Esophagus muscularis mucosa (tissue), 4 donors: ENCODE measurements at places on chromosomes 1 and 21. TPM values are rescaled to one million over a fixed set of nuclear protein-coding genes. Genes with fewer than 3 reads are reported as not detected.

- no peak for DNase-seq
Measured at GRCh38 chr1:161956097-161956496, 67.6 kb downstream of the OLFML2B start.

- DNase-seq, result no peak
Measured at GRCh38 chr1:158163000-158163947, 17.4 kb upstream of the CD1D start.

- DNase-seq, result no peak
Measured at GRCh38 chr1:23416964-23417363, 7.6 kb downstream of the TCEA3 start.

GRCh38 chr1:231013391-231014015, 26.6 kb downstream of the FAM89A start:
- no peak for DNase-seq

- DNase-seq, result no peak
Measured at GRCh38 chr1:7560601-7561181, 210.4 kb upstream of the VAMP3 start.

- DNase-seq, result no peak
Measured at GRCh38 chr1:151774256-151774922, 11.1 kb upstream of the MRPL9 start.

DNA sequence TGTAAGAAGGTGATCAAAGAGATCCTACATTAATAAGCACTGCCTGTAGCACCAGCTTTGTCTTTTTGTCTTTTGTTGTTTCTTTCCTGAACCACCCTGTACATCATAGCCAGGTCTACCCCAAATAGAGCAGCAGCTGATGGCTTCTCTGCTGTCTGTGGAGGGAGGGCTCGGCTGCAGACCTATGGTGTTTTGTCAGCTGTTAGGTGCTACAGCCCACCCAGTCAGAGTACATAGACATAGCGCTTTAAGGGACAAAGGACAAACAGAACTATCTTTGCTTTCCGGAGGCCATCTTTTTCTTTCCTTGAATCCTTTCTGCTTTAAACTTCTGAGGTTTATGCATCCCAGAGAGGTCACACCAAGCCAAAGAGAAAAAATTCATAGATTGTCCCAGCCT, 258.1 kb downstream of the ZNF648 start:
- DNase-seq, result peak; percentile 42

GRCh38 chr1:165668184-165668583, 30.2 kb downstream of the ALDH9A1 start:
- DNase-seq, result no peak

DNA sequence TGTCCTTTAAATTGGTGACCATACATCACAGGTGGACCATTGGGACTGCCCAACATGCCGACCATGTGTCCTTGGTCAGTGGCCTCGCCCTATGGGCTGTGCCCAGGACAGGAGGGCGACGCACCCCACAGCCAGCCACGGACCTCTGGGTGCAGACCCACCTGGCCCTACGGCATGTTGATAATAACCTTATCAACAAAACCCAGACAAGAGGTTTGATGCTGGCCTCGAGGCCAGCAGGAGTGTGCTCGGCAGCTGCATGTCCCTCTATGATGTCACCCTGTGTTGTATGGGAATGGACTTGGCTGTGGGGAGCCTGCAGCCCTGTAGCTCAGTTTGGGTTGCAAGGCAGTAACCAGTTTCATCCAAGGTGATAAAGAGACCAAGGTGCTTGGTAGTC, 32.1 kb downstream of the SLC37A1 start:
- DNase-seq, result no peak

DNA sequence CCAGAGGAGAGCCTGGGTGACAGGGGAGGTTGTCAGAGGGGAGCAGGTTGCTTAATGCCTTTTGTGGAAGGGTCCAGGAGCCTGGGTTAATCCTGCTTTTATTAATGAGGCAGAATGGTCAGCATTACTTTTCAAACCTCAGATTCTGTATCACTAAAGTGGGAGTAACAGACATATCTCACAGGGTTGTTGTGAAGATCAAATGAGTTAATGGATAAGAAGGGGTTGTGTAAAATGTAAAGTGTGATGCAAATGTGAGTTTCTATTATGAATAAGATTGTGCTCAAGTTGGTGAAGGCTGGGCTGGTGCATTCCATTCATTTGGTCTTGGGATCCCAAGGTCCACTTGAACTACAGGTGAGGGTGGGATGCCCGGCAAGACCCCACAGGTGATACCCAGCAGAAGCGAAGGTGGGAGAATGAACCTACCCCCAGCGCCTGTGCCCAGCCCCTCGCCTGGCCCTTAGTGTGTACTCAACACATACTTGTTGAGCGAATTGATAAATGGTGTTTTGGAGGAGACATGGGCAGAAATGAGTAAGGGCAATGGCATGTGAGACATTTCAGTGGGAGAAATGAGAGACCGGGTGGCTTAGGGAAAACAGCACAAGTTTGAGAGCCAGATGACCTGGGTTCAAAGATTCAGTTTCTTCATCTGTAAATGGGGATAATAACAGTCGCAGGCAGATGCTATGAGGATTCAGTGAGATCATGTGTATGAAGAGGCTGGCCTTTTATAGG, 6.2 kb downstream of the SLC26A9 start:
- no peak for DNase-seq

DNA sequence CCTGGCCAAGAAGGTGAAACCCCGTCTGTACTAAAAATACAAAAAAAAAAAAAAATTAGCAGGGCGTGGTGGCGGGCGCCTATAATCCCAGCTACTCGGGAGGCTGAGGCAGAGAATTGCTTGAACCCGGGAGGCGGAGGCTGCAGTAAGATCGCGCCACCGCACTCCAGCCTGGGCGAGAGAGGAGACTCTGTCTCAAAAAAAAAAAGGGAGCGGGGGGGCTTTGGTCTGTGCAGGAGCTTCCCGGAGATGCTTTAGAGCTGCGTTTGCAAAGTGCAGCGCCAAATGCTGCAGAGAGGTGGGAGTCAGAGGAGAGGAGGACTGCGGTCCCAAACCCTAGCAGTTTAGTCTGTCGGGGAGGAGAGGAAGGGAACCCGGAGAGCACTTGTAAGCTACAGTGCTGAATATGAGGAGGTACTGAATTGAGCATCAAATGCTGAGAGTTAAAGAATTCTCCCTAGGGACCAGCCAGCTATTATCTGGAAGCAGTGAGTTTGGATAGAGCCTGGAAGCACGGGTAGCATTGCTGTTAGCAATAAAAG, 569 bp downstream of the FALEC start:
- DNase-seq, result no peak

DNA sequence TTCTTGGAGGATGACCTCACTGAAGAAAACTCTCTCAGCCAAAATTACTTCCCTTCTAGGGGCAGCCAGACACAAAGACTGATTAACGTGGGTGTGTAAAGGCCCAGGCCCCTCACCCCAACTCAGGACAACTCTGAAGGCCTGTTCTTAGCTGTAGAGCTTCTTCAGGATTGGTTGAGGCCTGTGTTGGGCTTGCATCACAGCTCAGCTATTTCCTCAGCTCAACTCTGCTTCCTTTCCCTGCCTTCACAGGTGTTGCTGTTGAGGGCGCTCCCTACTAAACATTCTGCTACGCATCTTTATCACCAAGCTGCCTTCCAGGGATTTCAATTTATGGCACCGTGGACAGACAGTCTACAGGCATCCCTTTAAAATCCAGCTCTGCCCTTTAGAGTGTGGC, 36.8 kb downstream of the MAB21L3 start:
- peak; percentile 64 for DNase-seq

- DNase-seq, result no peak
Measured at GRCh38 chr1:182633657-182634281, 29.6 kb upstream of the RGS16 start.

- no peak for DNase-seq
Measured at GRCh38 chr1:61955261-61955660, 213.0 kb downstream of the PATJ start.

GRCh38 chr1:62274496-62275485, 44.4 kb downstream of the KANK4 start:
- DNase-seq, result no peak

GRCh38 chr1:179023946-179024650, 1.6 kb upstream of the FAM20B start:
- no peak for DNase-seq

GRCh38 chr1:83807821-83808220, 191.1 kb downstream of the TTLL7 start:
- no peak for DNase-seq

GRCh38 chr1:244665771-244666217, 12.9 kb downstream of the DESI2 start:
- DNase-seq, result no peak

- no peak for DNase-seq
Measured at GRCh38 chr1:213251972-213252371, 200.9 kb downstream of the RPS6KC1 start.

GRCh38 chr1:107251839-107252238, 111.0 kb downstream of the NTNG1 start:
- DNase-seq, result no peak

DNA sequence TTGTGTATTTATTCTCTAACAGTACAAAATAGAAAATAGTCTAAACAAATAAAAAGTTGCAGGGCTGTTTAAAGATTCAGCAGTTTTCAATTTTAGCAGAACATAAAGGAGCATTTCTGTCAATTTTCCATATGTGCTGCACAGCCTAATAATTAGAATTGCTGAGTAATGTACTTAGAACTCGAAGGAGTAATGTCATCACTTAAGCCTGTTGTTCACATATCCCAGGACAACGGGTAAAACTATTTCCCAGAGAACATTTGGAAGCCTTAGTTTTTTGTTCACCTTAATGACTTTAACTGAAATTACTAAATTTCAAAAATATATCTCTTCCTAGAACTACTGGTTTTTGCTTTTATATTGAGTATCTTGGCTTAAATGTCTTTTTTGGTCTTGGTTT, 81.6 kb downstream of the ZP4 start:
- DNase-seq, result no peak

DNA sequence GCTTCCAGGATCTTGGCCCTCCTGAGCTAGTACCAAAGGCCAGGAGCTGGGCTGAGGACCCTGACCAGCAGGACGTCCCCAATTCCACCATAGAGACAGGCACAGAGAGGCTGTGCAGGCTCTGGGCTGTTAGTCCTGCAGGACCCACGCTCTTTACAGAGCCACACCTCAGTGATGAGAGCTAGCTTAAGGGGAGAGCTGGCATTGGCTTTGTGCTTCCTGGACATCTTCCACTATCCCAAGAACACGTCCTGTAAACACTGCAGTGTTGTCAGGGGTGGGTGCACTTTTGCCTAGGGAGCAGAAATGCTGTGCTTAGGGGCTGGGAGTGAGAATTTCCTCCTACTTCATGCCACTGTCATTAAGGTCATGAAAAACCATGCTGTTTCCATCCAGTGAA, 91.7 kb upstream of the EDN2 start:
- no peak for DNase-seq

DNA sequence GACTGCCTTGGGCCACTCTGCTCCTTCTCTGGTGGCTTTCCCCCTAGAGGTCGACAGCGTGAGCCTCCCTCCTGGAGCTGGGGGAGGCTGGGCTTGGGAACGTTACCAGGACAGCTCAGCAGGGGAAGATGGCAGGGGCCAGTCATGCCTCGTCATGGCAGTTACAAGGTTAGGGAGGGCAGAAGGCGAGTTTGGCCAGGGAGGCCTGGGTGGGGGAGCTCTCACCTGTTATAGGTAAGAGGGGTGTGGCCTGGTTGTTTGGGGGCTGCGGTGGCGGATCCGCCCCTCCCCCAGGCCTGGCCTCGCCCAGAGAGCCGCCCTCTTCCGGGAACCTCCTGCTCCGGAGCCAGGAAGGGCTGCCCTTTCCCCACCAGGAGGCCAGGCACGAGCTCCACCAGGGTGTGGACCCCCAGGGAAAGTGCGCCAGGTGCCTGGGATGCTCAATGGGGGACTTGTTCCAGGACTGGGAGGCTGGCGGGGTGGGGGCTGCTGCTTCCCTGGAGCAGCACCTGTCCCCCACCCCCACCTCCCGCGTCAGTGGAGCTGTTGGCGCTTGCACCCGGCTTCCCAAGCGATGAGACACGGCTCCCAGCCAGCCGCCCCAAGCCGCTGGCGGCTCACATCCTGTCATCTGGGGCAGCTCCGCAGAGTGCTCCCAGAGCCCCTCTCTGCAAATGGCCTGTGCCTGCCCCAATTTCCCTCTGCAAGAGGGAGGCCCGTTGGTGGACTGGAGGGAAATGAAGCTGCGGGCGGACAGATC, 23.6 kb upstream of the PKP1 start:
- DNase-seq, result peak; percentile 87

GRCh38 chr1:147579532-147579931, 38.2 kb downstream of the BCL9 start:
- DNase-seq, result no peak

DNA sequence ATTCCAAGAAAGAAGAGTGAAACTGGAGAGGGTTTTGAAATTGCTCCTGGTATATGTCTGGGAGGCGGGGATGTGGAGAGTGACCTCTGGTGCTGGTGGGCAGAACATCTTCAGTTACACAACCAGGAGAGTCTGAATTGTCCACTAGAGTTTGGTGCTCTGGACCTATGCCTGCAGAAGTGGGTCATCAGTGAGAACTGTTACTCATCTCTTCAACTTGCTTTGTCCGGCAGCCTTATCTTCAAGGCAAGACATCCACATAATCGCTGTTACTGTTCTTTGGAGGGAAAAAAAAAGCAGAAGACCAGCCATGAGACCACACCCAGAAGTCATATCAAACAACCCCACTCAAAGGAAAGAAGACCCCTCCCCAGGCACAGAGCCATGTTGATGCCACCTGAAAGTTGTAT, 14.9 kb downstream of the SH2D1B start:
- no peak for DNase-seq

GRCh38 chr1:61124696-61125095, 42.3 kb downstream of the NFIA start:
- DNase-seq, result no peak

GRCh38 chr21:45594721-45595489, 48.6 kb upstream of the PCBP3 start:
- DNase-seq, result no peak

DNA sequence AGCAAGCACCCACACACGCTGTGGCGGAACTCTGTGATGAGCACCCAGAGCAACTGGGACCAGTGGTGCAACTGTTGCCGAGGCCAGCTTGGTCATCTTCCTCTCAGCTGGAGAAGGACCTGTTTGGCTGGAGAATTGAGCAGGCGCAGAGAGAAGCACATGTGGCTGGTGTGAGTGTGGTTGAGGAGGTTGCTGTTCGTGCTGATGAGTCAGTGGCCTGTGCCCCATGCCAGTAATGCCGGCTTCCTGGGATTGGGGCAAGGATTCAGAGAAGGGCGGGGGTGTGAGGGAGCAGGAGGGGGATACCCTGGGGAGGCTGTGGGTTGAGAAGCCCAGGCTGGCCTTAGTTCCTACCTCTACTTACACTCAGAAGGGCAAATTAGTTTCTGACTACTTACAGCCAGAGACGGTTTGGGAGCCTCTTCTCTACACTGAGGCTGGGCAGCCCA, 57.5 kb upstream of the EPS8L3 start:
- no peak for DNase-seq

Gene IGFN1
- not detected for total RNA-seq

Gene C1QTNF12
- total RNA-seq, result 0.52 TPM

Gene ZNF593OS
- not detected for total RNA-seq

Gene ADCY10
- 0.17 TPM for total RNA-seq

Gene AADACL4
- total RNA-seq, result not detected

Gene HRNR
- total RNA-seq, result not detected

Gene B4GALT2
- total RNA-seq, result 45.3 TPM

Gene RGS8
- not detected for total RNA-seq

Gene MFSD2A
- total RNA-seq, result 1.7 TPM

Gene CHI3L1
- total RNA-seq, result 2.1 TPM

Gene BEND5
- total RNA-seq, result 4.0 TPM

Gene TEKT2
- total RNA-seq, result not detected

Gene PLEKHM2
- total RNA-seq, result 44.4 TPM
